ENCODE measurements at places on chromosomes 1 and 21. TPM values are rescaled to one million over a fixed set of nuclear protein-coding genes. Genes with fewer than 3 reads are reported as not detected.

GRCh38 chr21:33206771-33207281 is 22.9 kb upstream of the IFNAR2 start:
- DNase-seq, result peak; percentile 26

- DNase-seq, result no peak
Measured at GRCh38 chr1:218436997-218437396, 91.9 kb downstream of the TGFB2 start.

- no peak for DNase-seq
Measured at GRCh38 chr1:167638064-167638463, 8.0 kb downstream of the RCSD1 start.

GRCh38 chr1:184075055-184076029 is 23.8 kb downstream of the TSEN15 start:
- no peak for DNase-seq

DNA sequence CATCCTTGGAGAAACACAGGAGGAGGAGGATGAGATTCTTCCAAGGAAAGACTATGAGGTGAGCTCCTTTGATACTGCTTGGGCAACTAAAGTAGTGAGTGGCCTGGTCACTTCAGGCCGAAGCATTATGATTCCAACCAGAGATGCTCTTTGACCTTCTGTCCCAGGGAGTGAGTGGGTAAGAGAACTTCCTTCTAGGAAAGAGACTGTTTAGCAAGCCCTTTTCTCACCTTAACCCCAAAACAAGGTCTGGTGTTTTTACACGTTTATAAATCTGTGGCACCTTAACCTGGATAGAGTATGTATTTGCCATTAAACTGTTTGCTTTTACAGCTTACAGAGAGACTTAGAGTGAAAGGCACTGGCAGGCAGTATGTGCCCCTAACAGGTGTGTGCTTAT is 1.1 kb downstream of the CLCN6 start:
- DNase-seq, result no peak

DNA sequence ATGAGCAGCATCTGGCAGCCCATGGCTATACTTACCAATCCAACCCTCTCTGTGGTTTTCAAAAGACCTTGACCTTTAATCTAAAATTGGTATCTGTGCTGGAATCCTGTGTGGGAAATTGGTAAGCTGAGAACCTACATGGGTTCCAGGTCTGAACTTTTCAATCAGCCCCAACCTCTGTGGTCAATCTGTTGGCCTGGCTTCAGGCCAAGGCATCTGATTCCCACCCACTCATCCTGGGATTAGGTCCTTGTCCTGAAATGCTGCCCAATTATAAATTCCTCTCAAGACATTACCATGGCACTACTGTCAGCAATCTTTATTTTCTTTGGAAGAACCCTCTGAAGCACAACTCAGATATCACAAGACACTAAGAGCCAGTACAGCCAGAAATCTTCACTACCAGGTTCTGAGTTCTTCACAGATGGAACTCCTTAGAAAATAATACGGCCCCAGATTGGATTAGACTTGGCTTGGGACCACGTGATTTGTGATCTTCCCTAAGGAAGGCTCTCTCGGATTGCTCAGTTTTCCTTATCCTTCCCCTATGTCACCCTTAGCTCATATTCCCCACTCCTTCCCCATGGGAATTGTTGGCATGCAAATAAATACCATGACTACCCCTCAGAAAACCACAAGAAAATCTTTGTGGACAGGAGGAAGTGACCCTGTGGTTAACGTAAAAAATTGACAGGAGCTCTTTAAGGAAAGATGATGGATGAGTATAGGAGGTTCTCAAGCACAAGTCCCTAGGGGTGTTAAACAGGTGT is 207.9 kb upstream of the ST6GALNAC5 start:
- DNase-seq, result no peak

- DNase-seq, result no peak
Measured at GRCh38 chr1:87333692-87334347, 5.1 kb downstream of the LMO4 start.

- DNase-seq, result peak; percentile 94
Measured at GRCh38 chr1:65812065-65812464, 19.4 kb downstream of the PDE4B start.

DNA sequence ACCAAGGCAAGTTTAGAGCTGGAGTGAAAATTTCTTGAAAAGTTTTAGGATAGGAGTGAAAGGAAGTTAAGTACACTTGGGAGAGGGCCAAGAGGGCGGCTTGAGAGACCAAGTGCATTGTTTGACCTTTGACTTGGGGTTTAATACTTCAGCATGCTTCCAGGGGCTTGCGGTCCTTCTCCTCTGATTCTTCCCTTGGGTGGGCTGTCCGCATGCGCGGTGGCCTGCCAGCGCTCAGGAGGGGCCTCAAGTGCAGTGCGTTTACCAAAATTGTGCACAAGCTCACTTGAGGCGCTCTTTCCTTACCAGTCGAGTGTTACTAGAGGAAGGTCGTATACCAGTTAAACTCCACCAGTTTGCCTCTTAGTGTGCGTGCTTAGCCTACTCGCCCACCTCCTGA is 91.3 kb upstream of the LYST start:
- DNase-seq, result no peak

DNA sequence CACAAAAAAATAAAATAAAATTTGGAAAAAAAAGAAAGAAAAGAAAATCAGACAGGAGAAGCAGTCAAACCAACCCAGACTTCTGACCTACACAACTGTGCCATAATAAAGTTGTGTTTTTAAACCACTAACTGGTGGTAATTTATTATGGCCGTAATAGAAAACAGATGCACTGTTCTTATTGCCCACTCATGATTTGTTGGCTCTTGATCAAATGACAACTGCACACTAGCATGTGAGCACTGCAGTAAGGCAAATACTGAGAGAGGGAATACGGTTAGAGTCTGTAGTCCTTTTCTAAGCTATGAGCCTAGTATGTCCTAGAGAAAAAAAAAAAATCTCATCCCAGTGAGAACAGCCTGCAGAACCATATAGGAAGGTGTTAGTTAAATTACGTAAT is 61.2 kb upstream of the TNR start:
- DNase-seq, result no peak

GRCh38 chr1:226993814-226994585 is 53.9 kb downstream of the COQ8A start:
- no peak for DNase-seq

HTR6 gene
- total RNA-seq, result not detected

DNA sequence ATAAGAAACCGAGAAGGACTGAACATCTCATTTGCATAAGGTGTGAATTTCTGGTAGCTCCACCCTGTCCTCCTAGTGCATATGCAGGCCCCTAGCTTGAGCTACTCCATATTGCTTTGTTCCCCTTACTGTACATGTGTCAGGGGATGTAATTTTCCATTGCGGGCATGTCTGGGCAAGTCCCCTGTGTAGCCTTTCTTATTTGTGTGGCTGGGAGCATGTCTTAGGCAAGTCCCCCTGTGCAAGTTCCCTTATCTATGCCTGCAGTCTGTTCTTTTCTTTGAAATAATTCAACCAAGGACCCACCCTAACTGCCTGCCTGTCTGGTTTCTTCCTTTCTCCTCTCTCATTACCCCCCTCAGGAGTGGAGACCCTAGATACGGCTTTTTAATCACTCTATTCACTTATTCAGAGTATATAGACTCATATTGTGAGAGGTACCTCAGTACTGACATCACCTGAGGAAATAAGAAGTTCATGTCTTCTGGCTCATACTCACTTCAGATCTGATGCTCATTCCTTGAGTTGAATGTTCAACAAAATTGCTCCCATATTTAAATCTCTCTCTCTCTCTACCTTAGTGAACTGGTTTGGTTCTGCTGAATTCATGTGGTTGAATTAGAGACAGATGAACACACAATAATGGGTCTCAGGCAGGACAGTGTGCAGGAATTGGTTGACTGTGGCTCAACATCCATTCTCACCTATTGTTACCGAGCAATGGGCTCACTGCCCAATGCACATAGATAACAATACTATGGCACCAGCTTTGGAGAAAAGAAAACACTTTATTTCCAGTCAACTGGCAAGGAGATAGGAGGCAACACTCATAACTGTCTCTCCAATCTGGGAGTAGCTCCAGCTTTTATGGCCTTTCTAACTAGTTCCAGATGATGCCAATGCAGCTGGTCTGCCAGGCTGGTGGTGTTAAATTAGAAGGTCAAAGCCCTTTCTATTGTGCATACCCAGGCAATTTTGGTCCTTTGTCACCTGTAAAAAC is 27.9 kb upstream of the NPL start:
- DNase-seq, result no peak

DNA sequence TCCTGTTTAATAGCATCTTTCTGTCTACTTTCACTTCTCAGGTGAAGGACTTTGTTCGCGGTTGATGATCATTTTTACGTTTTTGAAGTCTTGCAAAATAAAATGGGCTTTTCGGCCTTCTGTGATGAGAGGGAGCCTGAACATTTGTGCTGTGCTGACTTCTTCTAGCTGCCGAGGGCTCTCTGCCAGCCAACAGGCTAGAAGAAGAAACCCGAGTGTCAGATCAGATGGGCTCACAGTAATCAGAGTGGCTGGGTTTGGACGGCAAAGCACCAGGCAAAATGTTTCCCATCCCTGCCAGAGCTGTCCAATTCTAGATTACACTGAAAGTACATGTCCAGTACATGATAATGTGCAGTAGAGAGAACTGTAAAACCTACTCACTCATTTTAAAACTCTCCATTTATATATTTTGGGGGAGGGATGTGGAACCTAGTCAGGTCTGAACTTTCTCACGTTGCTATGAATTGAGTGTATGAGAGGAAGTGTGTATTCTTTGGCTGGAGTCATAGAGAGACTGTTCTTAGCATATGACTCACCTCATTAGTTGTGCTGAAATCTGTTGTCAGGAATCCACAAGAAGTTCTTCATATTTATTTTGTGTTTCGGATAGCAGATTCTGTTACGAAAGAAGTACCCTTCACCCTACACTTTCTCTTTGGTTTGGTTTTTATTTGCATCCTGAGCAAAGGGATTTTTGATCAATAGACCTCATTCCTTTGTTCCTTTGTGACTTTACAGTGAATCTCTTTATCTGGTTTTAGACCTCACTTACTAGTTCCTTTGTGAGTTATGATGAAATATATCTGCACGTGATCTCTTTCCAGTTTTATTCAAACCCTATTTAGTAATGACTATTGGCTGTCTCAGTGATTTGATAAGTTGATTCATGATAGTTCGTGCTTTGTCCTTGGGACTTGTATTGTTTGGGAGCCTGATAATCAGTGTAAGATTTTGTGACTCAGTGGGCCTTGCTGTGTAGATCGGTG is 4.8 kb downstream of the ATP1A1 start:
- peak; percentile 67 for DNase-seq

LY9 gene
- 1.3 TPM for total RNA-seq

CHIA gene
- not detected for total RNA-seq

GRCh38 chr21:37297364-37297763 is 30.2 kb upstream of the VPS26C start:
- no peak for DNase-seq

RAP1GAP gene
- 0.29 TPM for total RNA-seq

DNA sequence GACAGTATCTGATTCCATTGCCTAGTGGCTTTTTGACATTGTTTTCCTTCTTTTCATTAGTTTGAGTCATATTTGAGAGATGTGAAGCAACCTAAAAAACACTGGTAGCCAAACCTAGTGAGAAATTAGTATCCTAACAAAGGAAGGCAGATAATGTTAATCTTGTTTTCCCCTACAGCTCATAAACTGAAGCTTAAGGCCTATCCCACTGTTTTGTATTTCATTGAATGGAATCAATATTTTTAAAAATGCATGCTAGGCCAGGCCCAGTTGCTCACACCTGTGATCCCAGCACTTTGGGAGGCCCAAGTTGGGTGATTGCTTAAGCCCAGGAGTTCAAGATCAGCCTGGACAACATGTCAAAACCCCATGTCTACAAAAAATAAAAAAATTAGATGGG is 1.2 kb downstream of the CR1L start:
- DNase-seq, result no peak

DNA sequence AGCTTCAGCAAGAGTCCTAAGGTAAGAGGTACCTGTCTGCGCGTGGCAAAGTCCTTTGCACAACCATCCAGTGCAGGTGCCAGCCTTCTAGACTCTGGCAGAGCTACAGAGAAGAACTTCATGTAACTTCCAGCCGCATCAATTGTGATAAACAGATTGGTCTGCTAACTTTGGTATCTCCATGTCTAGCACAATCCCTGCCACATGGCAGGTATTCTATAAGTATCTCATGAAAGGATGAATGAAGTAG is 29.8 kb downstream of the CD48 start:
- DNase-seq, result no peak

DNA sequence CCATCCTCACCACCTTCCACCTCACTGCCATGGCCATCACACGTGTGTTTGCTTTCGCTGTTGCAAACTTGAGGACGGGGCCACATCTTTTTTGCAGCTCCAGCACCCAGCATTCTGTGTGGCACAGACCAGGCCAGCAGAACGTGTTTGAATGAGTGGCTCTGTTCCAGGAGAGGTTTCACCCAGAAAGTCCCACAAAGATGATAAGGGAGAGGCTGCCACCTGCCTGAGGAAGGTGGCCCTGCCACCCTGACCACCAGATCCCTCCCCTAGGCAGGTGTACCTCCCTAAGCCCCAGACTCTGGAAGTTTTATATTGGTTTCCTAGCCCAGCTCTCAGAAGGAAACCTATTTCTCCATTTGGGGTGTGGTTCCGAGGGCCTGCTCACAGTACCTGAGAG is 252.1 kb downstream of the KAZN start:
- no peak for DNase-seq

- DNase-seq, result no peak
Measured at GRCh38 chr1:209370241-209370995, 213.1 kb upstream of the CAMK1G start.

DNA sequence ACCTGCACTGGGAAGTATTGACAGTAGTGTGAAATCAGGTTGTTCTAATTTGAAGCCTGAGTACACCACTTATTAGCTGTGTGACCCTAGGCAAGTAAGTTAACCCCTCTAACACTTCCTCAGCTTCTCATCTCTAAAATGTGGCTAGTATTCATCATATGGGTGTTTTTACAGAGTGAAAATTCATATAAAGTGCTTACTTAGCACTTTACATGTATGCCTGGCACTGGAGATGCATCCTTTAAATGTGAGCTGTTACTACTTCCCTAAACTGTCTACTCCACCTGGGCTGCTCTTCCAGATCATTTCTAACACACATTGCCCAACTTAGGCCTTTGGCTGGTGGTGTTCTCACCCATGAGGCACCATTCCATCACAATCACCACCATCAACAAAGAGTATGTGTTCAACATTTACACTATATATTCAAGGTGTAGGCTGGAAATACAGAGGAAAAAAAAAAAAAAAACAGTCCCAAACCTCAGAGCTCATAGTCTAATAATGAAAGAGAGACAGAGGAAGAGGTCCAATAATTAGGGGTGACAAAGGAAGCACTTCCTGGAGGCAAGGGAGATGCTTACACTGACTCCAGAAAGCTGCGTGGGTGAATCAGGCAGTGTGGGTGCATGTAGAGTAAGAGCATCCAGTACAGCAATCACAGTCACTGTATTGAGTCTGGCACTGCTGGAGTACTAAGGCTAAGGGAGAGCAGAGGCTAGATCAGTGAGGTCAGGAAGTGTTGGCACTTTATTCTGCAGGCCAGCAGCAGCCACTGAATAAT is 3.6 kb downstream of the STX6 start:
- peak; percentile 59 for DNase-seq

GRCh38 chr1:78687914-78688313 is 38.3 kb downstream of the IFI44 start:
- no peak for DNase-seq

GRCh38 chr1:90370686-90371447 is 346.2 kb downstream of the BARHL2 start:
- no peak for DNase-seq

CAPZA1 gene
- total RNA-seq, result 301 TPM

APOBEC4 gene
- total RNA-seq, result not detected

GRCh38 chr21:16258844-16259611 is 529.2 kb downstream of the USP25 start:
- no peak for DNase-seq

PDC gene
- not detected for total RNA-seq
